ENCODE measurements at places on chromosomes 13 and 19.
A peak's percentile ranks its signal among the peaks of the same experiment; 100 is the strongest.

DNA sequence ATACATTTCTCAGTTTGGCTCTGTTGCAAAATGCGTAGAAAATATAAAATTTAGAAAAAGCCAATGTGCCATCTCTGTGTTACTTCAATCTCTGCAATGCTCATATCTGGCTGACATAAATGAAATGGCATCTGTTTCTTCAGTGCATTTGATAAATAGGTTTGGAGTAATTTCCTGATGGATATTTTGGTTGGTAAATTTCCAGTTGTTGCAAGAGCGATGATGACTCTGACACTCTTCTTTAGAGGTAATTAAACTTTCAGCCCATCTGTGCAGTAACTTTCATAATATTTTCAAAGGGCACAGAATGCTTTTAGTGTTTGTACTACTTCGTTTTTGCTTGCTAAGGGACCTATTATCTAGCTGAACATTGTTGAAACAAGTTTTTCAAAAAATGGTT, 1286.4 kb downstream of the PCDH9 start:
- DNase-seq, result no peak

DNA sequence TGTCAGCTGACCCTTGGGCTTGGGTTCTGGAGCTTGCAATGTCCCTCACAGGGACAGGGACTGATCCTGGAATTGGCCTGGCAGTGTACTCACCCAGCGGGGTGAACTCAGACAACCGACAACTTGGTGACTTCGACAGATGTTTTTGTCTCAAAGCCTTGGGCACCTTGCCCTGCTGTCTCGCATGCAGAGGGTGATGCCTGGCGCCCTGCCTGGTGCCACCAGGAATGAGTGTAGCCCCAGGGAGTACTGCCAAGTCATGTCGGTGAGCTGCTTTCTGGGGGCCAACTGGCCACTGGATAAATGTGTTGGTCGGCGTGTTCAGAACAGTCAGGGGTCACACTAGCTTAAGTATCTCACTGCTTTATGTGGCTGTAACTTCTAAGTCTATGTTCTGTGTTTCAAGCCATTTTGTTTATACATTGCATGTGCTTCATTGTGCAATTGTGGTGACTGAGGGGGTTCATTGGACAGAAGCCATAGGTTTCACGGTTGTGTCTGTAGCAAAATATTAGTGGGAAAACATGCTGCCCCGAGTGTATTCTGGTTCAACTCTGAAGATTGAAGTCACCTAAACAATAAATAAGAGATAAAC, 96.3 kb upstream of the TNFSF11 start:
- no peak for DNase-seq

DNA sequence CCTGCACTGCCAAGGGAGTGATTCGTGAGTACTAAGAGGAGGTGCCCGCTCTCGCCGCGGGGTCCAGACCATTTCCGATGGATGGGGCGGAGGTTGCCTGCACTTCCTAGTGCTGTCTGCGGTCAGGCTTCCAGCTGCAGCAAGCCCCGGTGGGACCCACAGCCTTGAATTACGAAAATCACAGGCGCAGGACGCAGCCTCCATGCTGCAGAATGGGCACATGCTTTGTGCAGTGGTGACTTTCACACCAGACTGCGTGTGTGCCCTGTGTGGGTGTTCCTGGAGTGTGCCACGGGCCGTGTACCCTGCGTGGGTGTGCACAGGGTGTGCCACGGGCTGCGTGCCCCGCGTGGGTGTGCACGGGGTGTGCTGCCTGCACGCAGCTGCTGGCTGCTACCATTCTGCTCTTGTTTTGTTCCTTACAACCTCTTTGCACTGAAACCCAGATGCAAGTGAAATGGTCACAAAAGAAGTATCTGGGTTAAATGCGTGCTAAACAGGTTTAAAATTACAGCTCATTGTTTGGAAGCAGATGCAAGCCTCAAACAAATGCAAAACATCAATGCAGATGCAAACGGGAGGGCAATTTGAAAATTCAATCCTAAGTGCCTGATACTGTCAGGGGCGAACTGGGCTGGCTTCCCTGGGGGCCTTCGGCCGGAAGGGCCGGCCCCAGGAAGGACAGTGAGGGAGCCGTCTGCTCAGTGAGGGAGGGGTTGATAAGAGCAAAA, 221.2 kb upstream of the SOX1 start:
- DNase-seq, result no peak

DNA sequence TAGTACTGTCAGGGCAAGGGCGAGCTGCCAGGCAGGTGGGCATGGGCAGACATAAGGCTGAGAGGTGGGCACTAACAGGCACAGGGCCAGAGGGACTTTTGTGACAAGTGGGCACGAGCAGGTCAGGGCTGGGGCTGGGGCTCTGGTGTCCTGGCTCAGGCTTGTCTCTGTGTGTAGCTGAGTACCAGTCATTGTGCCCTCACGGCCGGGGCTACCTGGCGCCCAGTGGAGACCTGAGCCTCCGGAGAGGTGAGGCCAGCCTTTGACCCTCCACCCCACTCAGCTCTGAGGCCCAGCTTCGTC, 21.6 kb downstream of the LTBP4 start:
- no peak for DNase-seq

- DNase-seq, result no peak
These were observed 19.7 kb upstream of the ZBTB7A start for GRCh38 chr19:4086411-4086867.

GRCh38 chr13:52899206-52899605, 50.8 kb upstream of the PCDH8 start:
- DNase-seq, result no peak

DNA sequence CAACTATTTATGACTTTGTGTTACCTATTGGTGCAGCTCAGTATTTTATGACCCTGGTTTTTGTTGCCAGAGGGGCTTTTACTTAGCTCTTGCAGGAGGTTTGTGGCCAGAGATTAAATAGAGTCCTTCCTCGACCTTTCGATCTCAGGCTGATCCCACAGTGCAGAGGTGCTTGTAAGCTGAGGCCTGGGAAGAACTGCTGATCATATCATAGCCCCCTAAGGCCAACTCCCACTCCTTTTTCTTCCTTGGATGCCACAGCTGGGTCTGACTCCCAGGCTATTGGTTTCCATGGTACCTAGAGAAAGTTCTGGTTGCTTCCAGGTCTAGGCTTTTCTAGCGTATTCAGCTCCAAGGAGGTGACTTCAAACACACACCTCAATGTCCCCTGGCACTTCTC, 324.9 kb downstream of the FOXO1 start:
- no peak for DNase-seq

DNA sequence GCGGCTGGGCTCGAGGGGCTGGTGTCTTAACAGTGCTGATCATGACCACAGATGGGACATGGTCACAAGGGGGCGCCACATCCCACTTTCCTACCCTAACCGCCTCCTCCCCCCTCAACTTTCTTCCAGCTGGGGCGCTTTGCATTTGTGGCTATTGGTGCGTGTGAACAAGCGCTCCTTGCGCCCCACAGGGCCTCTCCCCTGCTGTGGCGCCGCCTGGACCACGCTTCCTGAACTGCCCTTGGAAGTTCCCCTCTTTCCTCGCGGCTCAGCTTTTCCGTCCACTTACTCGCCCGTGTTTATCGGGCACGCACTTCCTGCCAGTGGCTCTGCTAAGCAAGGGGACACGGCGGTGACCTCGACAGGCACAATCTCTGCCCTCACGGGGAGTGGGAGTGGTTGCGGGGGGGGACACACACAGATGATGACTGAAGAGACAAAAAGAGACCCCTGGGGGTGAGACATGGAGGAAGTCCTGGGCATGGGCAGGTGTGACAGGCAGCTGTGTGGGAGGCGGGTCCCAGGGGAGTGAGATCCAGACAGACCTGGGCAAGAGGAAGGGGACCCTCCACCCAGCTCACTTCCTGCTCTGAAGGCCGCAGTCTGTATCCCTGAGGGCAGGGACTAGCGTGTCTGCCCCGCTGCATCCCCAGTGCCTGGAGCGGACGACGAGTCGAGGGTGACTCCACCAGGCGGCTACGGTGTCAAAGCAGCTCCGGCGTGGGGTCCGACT, 40.3 kb downstream of the ZNF787 start:
- DNase-seq, result peak; percentile 63

DNA sequence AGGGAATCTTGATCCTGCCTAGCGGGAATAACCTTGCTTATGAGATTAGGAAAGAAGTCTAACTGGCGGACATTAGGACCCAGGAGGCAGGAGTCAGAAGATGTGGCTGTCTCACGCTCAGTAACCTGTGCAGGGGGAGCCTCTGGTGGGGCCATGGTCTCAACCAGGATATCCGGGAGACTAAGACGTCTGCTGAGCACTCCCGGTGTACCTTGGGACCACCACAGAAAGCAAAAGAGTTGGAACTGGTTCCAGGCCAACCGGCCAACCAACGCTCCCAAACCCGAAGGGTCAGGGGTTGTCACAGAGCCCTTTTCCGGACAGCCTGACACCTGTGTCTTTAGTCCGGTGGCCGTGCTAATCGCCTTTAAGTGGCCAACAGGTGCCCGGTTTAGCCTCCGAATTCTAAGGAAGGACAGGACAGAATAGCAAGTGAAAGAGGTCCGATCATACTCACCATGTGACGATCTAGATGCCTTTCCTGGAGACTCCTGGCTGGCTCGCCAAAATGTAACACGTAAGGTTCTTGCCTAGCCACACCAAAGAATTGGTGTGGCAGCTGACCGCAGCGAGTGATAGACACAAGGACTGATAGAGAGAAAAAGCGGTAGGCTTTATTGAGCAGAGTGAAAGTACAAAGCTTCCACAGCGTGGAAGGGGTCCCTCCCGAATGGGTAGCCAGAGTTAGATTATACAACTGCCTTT, 103.9 kb upstream of the DIAPH3 start:
- DNase-seq, result no peak

GRCh38 chr19:42251572-42252358, 3.2 kb downstream of the ERF start:
- DNase-seq, result no peak

DNA sequence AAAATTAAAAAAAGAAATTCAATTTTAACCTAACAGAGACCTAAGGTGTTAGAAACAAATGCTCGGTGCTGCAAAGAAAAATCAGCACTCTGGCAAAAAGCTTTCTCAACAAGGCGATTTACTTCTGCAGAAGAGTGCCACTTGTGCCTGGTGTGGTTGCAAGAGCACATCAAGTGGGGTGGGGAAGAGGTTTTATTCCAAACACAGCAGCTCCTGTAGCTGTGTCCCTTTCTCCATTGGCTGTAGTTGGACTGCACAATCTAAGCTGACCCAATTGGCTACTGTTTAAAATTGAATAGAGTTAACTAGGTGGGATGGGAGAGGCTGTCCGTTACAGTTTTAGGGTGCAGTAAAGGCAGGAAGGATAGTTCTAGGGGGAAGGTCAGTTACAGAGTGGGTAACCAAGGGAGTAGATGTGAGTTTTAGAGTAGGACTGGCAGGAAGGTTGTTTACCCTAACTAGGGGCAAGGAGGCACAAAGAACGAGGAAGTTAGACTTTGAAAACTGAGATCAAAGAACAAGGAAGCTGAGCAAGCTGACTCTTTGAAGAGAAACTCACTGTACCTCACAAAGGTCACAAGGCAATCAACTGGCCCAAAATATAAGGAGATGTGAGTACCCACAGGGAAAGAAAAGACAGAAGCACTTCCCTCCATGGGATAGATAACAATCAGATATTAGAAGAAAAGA, 145.7 kb downstream of the LIG4 start:
- DNase-seq, result no peak

- no peak for DNase-seq
These were observed 8.7 kb upstream of the GALP start for GRCh38 chr19:56167064-56167578.

Measured in stromal cell of bone marrow (primary cell).